Caco-2 (cell line): ENCODE measurements at places on chromosomes 3 and 15.

GRCh38 chr15:90829942-90830440 lies 38.4 kb upstream of the FURIN start:
- DNase-seq = no peak

DNA sequence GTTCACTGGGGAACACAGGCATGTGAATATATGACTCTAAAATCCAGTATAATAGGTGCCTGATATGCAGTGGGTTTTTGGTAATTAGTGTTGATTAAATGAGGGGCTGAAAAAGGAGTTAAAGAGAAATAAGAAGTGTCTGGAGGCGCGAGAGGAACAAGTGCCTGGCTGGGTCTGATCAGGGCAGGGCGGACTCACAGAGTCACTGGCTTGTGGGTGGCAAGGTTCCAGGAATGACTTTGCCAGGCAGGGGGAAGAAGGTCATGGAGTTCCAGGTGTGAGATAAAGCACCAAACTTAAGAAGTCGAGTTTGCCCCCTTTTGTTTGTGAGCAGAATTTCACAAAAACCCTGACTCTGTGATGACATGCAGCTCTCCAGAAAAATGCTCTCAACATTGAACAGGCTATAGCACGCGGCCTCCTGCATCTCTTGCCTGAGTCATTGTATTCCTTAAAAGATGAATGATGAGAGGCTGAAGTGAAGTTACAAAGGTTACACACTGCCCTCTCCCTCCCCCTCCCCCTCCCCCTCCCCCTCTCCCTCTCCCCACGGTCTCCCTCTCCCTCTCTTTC lies 63.0 kb upstream of the LMCD1 start:
- DNase-seq = no peak

DNA sequence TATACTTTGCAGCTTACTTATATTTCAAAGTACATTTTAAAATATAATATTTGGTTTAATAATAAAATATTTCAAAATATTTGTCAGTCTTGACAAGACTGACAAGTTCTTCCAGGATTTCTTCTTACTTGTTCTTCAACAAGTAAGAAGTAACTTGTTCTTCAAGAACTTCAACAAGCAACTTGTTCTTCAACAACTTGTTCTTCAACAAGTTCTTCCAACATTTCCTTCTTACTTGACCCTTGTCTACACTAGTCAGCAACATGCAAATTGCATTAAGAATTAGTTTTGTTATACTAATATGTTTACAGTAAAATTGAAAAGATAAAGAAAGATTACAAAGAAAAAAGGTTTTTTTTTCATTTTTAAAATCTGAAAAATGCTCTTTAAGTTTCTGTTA lies 731.7 kb downstream of the NSUN3 start:
- DNase-seq = no peak

DNA sequence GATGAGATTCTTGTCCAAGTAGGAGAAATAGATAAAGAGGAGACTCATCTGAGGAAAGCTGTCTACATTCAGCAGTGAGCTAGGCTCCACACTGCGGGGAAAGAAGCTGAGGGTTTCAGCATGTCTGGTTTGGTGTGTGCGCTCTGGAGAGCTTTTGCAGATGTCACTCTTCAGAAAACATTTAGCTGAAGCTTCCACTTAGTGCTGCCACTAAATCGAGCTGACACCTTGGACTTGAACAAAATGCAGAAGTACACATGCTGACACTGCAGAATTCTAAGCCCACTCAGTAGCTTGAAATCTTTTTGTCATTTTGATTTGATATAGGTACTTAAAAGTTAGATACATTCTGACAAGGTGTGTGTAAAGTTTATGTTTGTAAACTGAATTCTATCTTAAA lies 32.3 kb upstream of the CRTC3 start:
- DNase-seq = no peak

GRCh38 chr3:106981392-106981791 lies 395.8 kb upstream of the CCDC54 start:
- DNase-seq = no peak

GRCh38 chr3:33687406-33688010 lies 30.5 kb downstream of the CLASP2 start:
- DNase-seq = no peak

GRCh38 chr15:71011503-71012155 lies 103.6 kb upstream of the THSD4 start:
- DNase-seq = peak; percentile 11

DNA sequence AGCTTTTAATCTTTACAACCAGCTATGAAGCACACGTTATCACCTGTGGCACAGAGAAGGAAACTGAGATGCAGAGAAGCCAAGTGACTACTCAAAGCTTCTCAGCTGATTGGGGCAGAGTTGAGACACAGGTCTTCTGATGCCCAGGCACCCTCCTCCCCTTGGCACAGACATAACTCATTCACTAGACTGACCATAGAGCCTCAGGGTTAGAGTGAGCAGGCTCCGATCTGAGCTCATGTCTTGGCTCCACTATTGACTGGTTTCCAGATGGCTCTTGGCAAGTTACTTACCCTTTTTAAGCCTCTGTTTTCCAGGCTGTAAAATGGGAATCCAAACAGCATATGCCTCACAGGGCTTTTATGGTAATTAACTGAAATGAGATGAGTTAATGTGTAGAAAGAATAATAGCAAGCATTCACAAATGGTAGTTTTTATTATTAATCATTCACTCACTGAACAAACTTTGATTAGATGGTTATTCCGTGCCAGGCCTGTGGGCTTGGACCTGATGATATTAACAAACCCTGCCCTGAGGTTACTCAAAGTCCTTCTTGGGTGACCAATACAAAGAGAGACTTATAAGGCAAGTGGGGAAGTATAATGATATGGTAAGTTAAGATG lies 184.3 kb downstream of the ANXA2 start:
- no peak for DNase-seq

- DNase-seq = peak; percentile 26
Measured at GRCh38 chr3:21017115-21017852, 733.7 kb downstream of the ZNF385D start.

- DNase-seq = no peak
Measured at GRCh38 chr3:99868311-99868646, 50.6 kb downstream of the CMSS1 start.

GRCh38 chr3:170623524-170623923 lies 37.6 kb upstream of the SLC7A14 start:
- no peak for DNase-seq

- no peak for DNase-seq
Measured at GRCh38 chr3:105944276-105944675, 75.5 kb upstream of the CBLB start.

DNA sequence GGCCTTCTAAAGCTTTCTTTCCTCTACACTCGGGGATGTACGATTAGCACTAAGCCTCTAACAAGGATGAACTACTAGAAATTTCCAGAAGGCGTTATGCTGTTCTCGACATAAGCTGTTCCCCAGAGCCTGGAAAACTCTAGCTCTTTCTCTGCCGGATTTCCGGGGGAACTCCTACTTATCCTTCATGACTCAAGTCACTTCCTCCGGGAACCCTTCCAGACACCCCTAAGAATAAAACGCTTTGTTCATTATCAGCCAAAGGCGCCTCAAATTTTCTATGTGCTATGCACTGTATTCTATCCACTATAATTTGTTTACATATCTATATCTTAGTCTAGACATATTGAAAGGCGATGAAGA lies 455 bp upstream of the SNAP23 start:
- DNase-seq = peak; percentile 18

DNA sequence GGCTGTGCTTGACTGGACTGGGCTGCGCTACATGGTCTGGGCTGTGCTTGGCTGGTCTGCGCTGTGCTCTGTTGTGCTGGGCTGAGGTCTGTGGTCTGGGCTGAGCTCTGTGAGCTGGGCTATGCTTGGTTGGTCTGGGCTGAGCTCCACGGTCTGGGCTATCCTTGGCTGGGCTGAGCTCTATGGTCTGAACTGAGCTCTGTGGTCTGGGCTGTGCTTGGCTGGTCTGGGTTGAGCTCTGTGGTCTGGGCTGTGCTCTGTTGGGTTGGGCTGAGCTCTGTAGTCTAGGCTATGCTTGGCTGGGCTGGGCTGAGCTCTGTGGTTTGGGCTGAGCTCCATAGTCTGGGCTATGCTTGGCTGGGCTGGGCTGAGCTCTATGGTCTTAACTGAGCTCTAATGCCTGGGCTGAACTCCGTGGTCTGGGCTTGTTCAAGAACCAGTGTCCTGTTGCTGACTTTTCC lies 92.0 kb downstream of the PLXNA1 start:
- DNase-seq = no peak

- no peak for DNase-seq
Measured at GRCh38 chr3:133412183-133413132, 12.6 kb downstream of the BFSP2 start.

- no peak for DNase-seq
Measured at GRCh38 chr15:60960517-60960916, 268.6 kb downstream of the RORA start.

DNA sequence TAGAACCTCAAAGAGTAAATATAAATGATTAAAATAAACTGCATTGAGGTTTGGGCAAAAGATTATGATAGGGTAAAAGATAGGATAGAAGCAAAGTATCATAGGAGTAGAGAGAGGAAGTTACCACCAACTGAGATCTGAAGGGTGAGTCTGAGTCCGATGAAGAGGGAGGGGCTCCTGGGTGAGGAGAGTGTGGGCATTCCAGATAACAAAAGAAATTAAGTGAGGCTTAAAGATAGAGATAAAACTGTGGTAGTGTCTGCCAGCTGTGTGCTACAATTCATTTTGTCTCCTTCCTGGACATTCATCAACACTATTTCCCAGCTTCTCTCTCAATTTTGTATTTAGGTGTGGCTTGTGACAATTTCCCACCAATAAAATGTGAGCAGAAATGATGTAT lies 343.0 kb upstream of the PLSCR5 start:
- DNase-seq = no peak

DNA sequence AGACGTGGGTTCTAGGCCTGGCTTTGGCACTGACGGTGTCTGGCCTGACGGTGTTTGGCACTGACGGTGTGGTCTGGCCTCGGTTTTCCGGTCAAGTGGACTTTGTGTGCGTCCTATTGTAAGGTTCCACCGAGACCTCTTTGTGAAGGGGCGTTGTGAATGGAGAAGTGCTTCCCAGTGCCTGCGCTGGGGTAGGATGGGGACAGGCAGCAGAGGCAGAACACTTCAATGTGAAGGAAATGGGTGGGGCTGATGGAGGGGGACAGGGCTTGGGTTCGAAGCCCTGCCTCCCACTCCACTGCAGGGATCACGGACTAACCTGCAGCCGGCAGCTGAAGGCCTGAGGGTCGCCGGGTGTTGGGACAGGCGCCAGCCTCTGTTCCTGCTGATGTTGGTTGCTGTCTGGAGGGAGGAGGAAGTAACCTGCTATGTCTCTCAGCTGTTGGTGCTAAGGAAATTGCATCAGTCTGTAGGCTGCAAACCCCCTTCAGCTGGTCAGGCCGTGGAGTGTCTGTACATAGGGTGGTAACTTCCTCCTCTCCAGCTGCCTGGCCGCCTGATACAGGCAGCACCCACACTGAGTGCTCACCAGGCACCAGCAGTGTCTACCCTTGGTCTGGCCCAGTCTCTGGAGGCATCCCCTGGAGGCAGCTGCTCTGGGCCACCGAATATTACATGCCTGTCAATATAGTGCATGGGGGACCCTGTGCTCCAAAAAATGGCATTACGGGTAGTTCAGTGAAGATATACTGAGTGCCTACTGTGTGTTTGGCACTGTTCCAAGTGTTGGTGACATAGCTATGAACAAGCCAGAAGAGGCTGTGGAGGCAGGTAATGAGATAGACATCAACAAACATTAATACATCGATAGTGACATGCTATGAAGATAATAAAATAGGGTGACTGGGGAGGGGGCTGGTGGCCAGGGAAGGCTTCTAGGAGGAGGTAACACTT lies 1.1 kb downstream of the TM6SF1 start:
- DNase-seq = no peak

DNA sequence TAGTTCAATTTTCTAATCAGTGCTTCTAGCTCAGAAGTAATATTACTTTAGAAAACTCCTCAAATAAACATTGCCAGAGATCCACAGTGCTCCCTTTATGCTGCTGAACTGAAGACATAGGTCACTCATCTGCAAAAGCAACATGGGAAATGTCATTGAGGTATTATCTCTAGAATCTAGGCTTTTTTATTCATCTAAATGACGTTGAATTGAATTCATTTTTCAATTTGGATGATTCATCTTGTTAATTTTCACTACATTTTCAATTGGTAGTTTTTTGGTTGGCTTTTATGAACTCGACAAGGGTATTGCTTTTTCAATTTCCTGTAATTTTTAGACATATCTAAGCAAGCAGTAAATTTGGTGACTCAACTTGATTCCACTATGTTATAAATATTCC lies 275.4 kb downstream of the NFKBIZ start:
- DNase-seq = no peak

- no peak for DNase-seq
Measured at GRCh38 chr15:78079298-78080087, 2.0 kb upstream of the TBC1D2B start.

DNA sequence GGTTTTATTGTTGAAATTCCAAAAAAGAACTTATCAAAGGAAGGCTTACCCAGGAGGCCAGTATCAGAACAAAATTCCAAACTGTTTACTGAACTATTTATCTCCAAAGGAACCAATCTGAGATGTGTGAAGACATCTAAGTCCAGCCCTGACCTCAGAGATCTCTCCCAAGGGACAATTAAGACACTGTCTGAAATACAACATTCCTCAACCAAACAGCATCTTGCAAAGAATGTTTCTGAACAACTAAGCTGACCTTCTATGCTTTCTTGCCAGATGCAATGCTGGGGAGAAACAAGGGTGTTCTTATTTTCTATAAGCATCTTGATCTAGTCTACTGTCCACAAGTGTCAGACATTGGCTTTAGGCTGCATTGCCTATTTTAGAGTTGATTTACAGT lies 13.6 kb downstream of the PDZRN3 start:
- DNase-seq = no peak

DNA sequence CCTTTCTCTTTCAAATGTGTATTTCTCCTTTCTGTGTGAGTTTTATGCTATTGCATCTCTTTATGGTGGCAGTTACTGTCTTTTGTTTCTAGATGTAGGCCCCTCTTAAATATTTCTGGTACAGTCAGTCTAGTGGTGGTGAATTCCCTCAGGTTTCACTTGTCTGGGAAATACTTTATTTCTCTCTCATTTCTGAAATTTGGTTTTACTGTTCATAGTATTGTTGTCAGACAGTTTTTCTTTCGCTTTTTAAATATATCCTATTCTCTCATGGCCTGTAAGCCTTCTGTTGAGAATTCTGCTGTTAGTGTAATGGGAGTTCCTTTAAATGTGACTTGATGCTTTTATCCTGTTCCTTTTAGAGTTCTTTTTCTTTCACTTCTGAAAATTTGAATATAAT lies 874.0 kb downstream of the PLOD2 start:
- DNase-seq = no peak

GRCh38 chr3:59430341-59430740 lies 380.5 kb upstream of the CFAP20DC start:
- DNase-seq = no peak

GRCh38 chr15:96374499-96374898 lies 44.0 kb downstream of the NR2F2 start:
- no peak for DNase-seq

DNA sequence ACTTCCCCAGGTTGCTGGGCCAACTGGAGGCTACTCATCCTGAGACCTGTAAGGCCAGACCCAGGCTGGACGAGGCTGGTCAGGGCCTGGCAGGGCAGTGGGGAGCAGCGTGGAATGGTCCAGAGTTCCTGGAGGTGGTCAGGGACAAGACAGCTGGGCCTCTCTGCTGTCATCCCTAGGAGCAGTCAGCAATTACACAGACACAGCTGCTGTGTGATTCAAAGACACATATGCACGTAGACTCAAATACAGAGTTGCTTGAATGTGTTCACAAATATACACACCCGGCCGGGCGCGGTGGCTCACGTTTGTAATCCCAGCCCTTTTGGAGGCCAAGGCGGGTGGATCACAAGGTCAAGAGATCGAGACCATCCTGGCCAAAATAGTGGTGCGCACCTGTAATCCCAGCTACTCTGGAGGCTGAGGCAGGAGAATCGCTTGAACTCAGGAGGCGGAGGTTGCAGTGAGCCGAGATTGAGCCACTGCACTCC lies 1.5 kb upstream of the CD276 start:
- no peak for DNase-seq
